Stimulated activated CD4-positive, alpha-beta T cell treated with anti-CD3 and anti-CD28 coated beads, TNF-alpha, amount 100 ng/mL, for 48 hours (primary cell): ENCODE measurements at places on chromosomes 12 and 14.

- DNase-seq = no peak
These were observed 49.2 kb downstream of the TESPA1 start for GRCh38 chr12:54935235-54935951.

GRCh38 chr12:51593021-51593420 lies 2.0 kb downstream of the SCN8A start:
- DNase-seq = no peak

GRCh38 chr14:69133206-69134125 lies 19.5 kb downstream of the DCAF5 start:
- DNase-seq = no peak

- DNase-seq = no peak
These were observed 15.7 kb downstream of the GSG1 start for GRCh38 chr12:13087766-13088165.

GRCh38 chr14:50826681-50827080 lies 4.3 kb downstream of the NIN start:
- no peak for DNase-seq

GRCh38 chr14:101977311-101978071 lies 13.1 kb downstream of the DYNC1H1 start:
- no peak for DNase-seq

DNA sequence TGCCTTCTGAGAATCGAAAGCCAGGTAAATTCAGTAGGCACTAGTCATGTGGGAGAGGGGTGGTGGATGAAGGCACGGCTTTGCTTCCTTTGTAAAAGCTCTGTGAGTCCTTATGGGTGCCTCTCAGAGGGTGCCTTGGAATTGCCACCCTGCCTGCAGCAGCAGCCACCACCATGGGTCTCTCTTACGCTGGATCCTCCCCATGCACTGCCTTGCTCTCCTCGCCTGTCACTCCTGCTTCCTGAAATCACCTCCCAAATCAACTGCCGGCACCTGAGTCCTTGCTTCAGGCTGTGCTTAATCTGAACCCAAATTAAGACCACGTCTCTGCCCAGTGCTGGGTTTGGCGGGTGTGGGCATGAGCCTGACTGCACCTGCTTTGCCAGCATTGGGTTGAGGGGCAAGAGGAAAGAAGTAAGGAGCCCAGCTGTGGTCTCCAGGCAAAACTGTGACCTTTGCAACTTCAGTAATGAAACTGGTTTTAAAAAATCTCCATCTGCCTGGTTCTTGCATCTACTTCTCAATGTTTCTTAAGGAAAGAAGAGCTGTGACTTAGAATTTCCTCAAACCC lies 55.9 kb upstream of the CLMN start:
- no peak for DNase-seq

DNA sequence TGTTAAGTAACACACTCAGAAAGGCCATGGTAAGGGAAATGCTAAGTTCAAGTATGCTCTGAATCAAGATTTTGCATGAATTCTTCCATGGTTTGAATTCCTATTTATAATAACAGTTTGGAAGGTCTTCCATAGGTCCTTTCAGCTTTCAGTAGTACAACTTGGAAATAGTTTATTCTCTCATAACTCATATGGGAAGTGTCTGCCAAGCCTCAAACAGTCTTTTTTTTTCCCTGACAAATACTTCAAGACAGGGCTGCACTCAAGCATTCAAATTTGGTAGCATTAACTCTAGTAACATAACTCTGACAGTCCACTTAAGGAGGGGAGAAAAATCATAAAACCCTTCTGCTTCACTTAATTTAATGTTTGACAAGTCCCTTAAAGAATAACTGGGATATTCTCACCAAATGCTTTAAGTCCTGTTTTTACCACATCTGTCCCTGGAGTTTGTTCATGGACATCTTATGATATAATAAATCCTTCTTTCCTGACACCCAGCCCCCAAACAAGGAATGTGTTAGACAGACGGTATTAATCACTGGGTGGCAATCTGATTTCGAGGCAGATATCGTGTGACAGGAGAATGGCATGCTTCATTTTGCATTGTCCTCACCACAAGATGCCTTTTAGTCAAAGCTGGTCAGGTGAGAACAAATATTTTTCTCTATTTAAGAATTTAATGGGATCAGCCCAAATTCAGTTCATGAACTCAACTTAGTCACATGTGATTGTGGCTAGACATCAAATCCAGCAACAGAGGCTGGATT lies 165.7 kb downstream of the BMP4 start:
- DNase-seq = no peak

GRCh38 chr14:44989497-44990440 lies 27.8 kb downstream of the TOGARAM1 start:
- DNase-seq = no peak

DNA sequence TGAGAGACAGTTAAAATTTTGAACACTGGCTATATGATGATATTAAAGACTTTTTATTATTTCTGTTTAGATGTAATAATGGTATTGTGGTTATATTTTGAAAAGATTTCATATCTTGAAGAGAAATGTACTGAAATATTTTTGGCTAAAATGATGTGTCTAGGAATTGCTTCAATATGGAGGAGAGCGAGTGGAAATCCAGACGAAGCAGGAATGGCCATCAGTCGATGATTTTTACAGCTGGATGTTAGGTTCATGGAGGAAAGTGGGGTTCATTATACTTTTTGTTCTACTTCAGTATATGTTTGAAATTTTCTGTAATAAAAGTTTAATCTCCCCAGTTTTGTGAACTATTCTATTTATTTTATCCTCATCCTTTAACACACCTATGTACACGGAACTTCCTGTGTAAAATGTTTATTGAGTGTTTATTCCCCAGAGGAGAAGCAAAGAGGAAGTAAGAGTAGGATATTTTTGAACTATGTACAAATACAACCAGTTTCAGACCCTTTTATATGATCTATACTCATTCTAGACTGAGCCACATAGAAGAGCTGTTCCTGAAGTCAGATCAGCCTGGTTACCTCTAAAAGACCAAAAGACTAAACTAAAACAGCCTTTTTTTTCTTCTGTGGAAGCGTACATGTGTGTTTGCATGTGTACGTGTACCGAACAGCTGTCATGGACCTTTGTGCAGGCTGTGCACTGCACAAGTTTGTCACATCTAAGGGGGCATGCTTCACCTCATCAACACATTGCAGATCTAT lies 211.0 kb upstream of the NUDT4 start:
- no peak for DNase-seq

DNA sequence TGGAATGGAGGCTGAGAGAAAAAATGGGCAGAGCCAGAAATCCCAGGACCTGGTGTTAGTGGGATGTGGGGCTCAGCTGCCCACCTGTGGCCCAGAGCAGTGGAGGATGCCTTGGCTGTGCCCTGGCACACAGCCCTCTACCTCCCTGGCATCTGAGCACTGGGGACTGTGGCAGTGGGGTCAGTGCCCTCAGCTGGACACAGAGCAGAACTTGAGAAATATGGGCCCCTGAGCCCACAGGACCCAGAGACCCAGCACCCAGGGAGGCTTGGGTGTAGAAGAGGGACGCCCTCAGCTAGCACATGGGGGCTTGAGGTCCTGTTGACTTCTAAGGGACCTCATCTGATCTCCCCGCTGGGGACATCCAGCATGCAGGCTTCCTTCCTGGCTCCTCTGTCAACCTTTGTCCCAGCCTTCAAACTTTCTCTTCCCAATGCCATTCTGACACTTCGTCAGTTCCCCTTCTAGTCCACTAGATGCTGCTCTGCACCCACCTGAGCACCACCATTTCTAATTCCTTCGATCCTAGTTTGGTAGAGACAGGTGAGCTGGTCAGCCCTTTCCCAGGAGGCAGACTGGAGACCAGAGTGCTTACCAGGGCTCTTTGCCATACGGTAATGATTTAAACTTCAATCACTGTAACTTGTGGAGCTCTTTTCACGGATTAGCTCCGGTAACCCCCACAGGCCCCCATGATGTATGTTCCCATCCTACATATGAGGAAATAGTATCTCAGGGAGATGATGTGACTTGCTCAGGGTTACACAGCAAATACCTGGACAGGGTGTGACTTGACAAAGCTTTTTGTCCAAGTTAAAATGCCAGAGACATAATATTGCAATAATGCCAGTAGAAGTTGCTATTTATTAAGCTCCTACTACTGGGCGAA lies 143.7 kb downstream of the ASCL4 start:
- no peak for DNase-seq

- DNase-seq = no peak
These were observed 325 bp downstream of the CRIP1 start for GRCh38 chr14:105486974-105487448.

- no peak for DNase-seq
These were observed 104.3 kb downstream of the RBM19 start for GRCh38 chr12:113861708-113862312.

DNA sequence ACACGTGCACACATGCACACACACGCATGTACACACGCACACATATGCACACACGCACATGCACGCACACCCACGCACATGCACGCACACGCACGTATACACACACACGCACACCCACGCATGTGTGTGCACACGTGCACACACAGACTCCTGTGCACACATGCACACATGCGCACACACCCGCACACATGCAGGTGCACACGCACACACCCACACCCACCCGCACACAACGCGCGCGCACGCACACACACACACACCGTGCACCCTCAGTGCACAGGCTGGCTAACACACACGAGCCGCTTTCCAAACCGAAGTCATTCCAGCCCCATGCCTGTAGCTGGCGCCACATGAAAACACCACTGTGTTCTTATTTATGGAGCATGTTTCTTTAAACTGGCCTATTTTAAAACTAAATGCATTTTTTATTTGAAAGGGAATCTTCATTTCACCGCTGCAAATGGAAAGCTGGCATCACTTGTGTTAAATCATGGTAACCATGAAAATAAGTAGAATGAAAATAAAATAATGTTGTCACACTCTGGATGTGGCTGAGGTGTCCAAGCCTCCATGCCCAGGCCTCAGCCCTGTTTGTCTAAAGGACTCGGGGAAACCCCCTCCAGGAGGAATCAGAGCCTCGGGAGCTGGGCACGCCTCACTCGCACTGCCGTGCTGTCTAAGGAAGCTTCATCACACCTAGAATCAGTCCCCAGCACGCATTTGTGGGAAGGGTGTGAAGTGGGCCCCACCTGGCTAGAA lies 45.1 kb downstream of the GALNT9 start:
- DNase-seq = no peak

DNA sequence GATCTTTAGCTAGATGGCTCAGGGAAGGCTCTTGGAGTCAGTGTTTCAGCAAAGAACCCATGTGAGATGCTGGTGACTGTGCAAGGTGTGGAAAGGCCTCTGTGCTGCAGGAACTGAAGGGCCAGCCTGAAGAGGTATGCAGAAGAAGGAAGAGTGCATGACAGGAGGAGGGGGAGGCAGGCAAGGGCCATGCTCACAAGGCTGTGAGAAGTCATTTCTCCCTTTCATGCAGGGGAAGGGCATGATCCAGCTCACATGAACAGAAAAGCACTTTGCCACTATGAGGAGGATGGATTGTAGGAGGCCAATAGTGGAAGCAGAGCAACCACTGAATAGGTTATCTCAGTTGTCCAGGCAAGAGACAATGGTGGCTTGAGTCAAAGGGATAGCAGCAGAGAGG lies 83.7 kb downstream of the SSPN start:
- no peak for DNase-seq

GRCh38 chr12:8860165-8860961 lies 37.9 kb downstream of the A2ML1 start:
- DNase-seq = no peak

GRCh38 chr12:21697904-21698630 lies 40.4 kb upstream of the LDHB start:
- no peak for DNase-seq

- peak; percentile 20 for DNase-seq
These were observed 73.7 kb downstream of the BBS10 start for GRCh38 chr12:76274420-76275083.

GRCh38 chr14:86838363-86838762 lies 1154.6 kb downstream of the GALC start:
- DNase-seq = peak; percentile 2

DNA sequence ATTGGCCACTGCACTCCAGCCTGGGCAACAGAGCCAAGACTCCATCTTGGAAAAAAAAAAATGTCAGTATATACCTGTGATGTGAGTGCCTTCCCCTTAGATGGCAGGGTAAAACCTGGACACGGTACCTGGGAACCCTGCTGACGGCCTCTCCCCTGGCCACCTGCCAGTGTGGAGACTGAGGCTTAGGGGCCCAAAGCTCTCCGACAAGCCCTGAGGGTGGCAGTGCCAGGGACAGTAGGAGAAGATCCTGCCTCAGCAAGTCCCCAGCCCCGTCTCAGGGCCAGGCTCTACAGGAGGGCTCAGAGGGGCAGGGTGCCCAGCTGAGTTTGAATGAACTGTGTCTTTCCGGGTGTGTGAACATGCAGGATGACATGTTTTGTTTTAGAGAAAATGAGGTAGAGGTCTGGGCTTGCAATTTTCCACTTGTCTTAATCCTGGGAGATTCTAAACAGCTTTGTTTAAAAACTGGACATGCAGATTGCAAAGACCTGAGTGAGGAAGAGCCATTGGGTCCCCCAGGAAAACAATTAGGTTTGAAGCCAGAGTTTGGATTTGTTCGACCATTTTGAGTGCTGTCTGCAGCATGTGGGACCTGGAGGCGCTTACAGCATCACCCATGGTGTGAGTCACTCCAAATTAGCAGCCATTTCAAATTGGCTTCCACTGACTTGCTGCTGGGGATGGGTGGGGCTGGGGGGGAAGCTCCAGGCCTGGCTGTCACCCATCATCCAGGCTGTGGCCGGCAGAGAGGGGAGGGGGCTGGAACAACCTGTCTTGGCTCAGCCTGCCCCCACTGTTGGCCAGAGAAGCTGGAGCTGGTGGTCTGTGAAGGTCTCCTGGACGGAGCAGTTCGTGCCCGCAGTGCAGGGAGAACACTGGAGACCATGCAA lies 10.8 kb downstream of the TSPAN9 start:
- no peak for DNase-seq

- DNase-seq = no peak
These were observed 7.2 kb upstream of the CCDC197 start for GRCh38 chr14:93989939-93990338.

GRCh38 chr12:27119797-27120196 lies 37.4 kb upstream of the C12orf71 start:
- no peak for DNase-seq

- DNase-seq = no peak
These were observed 253.7 kb downstream of the MSRB3 start for GRCh38 chr12:65532162-65532561.

DNA sequence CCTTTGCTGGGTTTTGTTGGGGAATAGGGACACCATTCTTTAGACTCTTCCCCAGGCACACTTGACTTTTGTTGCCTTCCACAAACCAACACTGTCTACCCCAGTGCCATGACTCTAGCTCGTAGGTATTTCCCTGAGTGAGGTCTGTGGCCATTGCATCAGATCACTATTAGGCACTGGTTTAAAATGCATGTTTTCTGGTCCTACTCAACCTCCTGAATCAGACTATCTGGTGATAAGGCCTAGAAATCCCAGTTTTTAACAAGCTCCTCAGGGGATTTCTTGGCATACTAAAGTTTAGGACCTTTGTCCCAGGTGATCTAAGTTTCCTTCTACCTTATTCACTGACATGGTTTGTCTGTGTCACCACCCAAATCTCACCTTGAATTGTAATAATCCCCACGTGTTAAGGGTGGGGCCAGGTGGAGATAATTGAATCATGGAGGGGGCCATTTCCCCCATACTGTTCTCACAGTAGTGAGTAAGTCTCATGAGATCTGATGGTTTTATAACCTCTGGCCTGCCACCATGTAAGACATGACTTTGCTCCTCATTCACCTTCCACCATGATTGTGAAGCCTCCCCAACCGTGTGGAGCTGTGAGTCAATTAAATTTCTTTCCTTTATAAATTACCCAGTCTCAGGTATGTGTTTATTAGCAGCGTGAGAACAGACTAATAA lies 87.8 kb upstream of the PSMC1 start:
- no peak for DNase-seq
